Stimulated activated CD4-positive, alpha-beta T cell treated with anti-CD3 and anti-CD28 coated beads, Interleukin-1b, Interleukin-23, amount 100 ng/mL, for 1 hour (primary cell): ENCODE measurements at places on chromosomes 1 and 21.

GRCh38 chr1:156499842-156500542, 583 bp downstream of the MEF2D start:
- no peak for DNase-seq

DNA sequence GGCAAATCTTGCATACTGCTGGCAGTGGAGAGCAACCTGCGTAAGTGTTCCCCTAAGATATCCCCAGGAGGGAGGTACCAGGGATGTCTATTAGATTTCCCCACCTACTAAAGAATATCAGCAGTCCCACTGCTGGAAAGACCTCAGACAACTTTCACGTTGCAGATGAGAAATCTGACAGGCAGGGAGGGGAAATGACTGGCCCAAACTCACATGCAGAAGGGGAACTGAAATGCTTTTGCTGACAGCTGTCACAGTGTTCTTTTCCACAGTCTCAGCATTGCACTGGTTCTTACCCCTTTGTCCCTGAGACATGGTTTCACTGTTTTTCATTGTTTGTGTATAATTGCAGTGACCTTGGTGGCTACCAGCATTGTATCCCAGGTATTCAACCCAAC, 84.8 kb upstream of the ATP1A1 start:
- no peak for DNase-seq

GRCh38 chr21:45788637-45789506, 145.3 kb downstream of the PCBP3 start:
- no peak for DNase-seq

GRCh38 chr21:34203851-34204420, 130.6 kb downstream of the MRPS6 start:
- DNase-seq: no peak

- DNase-seq: no peak
These were observed 85.1 kb downstream of the PLPP3 start for GRCh38 chr1:56494306-56494705.

DNA sequence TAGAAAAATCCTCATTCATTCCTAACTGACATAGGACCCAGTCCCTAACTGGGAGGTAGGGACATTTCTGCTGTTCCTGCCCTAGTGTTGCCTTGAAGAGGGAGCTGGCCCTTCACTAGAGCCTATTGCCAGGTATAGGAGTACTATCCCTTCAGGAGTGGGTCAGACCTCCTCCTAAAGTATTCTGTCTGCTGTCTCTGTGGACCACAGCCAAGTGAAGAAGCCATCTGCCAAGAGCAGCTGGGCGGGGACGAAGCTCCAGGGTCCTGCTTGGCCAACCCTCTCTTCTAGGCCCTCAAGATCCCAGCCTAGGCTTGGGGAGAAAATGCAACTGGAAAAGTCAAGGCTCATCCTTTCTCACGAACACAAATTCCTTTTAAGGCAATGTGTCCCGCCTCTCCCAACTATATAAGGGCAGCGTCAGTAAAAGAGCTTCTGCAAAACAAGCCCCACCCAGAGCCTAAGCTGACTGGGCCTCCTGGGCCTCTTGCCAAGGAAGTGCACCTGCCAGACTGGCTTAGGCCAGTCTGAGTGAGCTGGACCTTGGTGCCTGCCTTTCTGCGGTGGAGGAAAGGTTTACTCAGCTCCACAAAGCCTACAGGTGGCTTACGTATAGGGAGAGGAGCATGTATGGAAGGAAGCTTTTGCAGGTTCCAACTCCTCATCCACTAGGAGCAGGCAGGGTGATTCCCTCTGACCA, 638 bp upstream of the TUFT1 start:
- no peak for DNase-seq

- no peak for DNase-seq
These were observed 80.1 kb downstream of the HMGB4 start for GRCh38 chr1:33943978-33944377.

GRCh38 chr1:50180367-50180766, 71.6 kb downstream of the ELAVL4 start:
- DNase-seq: no peak

DNA sequence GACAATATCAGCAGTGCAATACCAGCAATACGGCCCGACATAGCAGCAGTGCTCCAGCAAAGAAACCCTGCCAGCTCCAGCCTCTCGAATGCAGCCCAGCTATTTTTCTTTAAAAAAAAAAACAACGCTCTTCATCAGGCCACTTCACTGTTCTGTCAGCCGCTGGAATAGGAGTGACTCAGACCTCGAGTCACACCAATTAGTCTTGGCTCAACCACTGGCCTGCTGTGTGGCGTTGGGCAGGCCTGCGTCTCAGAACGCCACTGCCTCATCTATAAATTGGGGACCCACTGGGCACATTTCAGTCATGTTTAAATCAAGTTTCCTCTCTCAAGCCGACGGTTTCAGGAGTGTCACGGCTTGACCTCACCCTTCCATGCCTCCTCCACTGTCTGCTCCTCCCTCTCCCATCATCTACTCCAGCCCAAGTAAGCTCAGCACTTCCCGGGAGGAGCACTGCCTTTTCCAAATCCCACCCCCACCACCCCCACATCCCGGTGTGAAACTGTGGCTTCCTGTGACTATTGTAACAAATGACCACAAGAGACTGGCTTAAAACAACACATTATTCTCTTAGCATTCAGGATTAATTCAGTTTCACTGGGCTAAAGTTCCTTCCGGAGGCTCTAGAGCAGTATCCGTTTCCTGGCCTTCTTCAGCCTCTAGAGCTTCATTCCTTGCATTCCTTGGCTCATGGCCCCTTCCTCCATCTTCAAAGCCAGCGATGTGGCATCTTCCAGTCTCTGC, 71.9 kb upstream of the EFHD2 start:
- DNase-seq: no peak

DNA sequence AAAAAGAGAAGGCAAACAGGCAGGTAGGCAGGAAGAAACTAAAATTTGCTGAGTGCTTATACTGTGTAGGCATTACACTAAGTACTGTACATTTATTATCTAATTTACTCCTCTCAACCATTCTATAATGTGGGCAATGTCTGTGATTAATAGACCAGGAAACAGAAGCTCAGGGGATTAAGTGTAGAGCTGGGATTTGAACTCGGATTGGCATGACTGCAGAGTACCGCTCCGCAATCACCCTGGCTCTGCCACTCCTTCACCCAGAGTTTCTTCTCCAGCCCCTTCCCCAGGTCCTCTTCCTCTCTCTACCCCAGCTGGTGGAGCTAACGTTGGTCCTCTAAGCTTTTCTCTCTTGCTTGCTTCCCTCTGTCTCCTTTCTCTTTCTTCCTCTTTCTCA, 11.5 kb upstream of the S100A2 start:
- no peak for DNase-seq

DNA sequence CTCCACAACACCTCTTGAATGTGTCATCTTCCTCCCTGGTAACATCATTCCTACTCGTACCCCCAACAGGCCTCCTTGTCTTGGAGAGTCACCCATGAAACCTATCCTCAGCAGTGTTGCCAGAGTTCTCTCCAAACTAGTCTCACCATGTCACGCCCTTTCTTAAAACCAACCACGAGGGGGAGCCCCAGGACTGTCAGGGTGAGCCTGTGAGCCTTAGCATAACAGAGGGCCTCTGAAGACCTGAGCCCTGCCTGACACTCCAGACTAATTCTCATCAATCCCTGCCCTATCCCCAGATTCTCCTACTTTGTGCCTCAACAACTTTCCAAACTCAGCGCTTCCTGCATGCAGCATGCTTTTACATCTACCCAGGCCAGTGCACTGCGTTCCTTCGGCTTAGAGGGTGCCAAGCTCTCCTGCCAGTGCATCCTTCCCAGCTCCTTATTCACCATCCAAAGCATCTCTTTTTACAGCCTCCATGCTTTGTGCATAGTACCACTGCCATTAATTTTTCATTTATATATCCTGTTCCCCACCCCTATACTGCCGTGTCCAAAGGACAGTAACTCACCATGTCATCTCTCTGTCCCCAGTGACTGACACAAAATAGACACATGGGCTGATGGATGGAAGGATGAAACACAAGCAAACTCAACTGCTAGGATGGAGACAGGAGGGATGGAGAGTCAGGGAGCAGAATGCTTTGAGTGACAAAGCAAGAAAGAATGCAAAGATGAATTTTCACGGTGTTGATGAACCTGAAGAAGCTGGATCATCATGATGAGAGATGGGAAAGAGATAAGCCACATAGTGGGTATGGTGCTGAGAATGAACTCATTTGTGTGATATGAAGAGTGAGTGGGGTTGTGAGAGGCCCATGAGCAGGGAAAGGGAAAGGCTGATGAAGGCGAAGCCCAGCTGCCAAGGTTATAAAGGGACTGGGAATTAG, 34.0 kb downstream of the ZNF697 start:
- peak; percentile 38 for DNase-seq

DNA sequence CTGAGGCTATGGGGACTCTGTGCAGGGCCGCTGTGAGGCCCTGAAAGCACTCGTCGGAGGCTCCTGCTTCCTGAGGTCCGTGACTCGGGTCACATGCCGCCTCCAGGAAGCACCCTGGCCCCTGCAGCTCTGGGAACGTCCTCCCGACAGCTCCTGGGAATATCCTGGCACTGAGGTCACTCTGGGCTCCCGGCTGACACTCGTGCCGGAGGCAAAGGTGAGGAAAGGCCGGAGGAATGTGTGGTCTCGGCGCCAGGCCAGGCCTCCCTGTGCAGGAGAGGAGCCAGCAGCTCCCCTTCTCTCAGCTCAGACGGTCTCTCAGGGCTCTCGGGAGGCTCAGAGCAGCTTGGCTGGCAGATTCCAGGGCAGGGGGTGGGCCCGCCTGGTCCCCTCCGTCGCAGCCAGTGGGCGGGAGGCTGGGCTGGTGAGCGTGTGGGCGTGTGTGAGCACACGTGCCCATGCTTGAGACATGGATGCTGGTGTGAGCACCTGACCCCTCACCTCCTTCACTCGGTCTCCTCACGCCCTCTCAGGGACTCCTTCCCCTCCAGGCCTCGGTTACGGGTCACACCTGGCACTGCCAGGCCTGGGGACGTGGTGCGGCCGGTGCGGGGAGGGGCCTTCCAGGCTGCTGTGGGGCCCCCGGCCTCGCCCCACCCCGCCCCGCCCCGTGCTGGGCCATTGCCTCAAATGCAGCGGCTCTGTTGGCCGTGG, 5.5 kb upstream of the RNF223 start:
- no peak for DNase-seq

GRCh38 chr1:156669794-156670193, 7.4 kb downstream of the NES start:
- DNase-seq: no peak

DNA sequence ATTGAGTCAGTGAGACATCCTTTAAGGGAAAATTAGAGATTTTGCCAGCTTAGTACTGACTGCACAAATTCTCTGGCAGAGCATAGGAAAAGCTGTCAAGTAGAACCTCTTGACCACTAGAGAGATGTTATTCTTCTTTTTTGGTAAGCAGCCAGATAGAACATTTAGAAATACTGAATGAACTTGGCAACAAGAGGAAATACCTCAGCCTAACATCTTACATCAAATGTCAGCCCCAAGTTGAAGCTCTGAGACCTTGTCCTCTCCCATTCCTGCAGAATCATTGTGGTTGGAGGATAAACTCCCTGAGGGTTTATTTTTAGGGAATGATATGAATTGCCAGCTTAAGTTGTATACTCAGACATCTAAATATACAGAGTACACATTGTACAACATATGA, 53.5 kb downstream of the MIGA1 start:
- no peak for DNase-seq

DNA sequence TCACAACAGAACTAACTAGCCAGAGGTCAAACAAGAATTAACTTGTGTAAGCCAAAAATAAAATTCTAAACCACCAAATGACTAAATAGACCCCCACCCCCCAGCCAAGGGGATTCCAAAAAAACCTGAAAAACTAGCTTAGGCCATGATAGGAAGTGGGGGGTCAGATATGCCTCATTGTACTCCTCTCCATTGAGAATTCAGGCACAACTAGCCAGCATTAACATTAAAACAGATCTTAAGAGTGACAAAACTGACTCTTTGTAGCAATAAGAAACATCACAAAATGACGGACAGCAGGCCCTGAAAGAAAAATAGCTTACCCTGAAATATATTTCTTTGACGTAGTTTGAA, 103.0 kb upstream of the ETV3 start:
- no peak for DNase-seq

GRCh38 chr1:11563560-11564069, 84.7 kb downstream of the DISP3 start:
- no peak for DNase-seq

GRCh38 chr1:107442551-107442950, 301.7 kb downstream of the NTNG1 start:
- DNase-seq: no peak

- DNase-seq: no peak
These were observed 698.6 kb upstream of the B3GALT2 start for GRCh38 chr1:193884848-193885558.

DNA sequence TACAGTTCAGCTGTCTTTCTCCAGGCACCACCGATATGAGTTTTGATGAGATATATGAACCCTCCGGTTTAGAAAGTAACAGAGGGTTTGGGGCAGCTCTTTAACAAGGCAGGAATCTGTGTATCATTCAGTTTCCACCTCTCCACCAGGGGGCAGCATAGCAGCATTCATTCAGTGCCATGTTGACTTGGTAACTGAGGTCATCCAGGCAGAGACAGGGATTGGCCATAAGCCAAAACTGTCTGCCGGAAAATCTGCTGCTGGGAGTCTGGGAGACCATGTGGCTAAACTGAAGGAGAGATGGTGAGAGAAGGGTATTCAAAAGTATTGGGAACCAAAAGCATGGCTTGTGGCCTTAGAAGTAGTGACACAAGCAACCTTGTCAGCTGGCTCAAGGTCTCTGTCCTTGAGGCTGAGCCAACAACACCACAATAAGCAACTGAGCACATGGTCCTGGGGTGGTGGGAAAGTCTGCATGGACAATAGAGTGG, 98.5 kb downstream of the LMX1A start:
- no peak for DNase-seq

DNA sequence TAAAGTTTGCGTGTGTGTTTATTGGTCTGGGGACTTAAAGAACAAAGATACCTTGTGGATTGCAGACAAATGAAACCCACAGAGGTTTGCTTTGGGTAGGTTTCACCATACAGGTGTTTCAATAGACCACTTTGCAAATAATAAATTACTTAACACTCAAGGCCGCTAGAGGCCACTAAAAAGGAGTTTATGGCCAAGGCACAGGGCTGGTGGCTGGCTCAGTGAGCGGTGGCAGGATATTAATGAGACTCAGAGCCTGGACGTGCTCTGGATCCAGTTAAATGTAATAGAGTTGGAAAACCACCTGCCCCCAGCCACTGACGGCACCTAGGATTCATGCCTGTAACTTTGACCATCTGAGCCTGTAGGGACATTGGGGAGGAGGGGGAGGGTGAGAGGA, 44.5 kb downstream of the LRRC38 start:
- DNase-seq: no peak

DNA sequence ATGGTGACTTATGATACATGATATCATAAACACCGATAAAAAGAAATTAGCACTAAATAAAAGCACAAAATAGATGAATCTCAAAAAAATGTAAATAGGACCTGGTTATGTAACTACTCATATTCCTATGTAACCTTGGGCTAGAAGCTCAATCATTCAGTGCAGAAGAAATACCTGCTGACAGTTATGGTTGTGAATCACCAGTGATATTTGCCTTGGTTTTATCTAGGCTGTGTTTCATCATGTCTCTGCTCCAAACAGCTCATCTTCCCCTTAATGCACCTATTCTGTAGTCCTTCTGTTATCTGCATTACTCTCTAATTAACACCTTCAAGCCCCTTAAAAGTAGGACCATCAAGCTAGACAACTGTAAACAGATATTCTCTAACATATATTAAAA, 16.3 kb upstream of the PIGC start:
- no peak for DNase-seq
